Natural killer cell (primary cell): ENCODE measurements at places on chromosomes 12 and 14. TPM values are rescaled to one million over a fixed set of nuclear protein-coding genes. Genes with fewer than 3 reads are reported as not detected.
A peak's percentile ranks its signal among the peaks of the same experiment; 100 is the strongest.

- DNase-seq, result no peak
These were observed 19.1 kb downstream of the POU6F1 start for GRCh38 chr12:51198568-51199365.

DNA sequence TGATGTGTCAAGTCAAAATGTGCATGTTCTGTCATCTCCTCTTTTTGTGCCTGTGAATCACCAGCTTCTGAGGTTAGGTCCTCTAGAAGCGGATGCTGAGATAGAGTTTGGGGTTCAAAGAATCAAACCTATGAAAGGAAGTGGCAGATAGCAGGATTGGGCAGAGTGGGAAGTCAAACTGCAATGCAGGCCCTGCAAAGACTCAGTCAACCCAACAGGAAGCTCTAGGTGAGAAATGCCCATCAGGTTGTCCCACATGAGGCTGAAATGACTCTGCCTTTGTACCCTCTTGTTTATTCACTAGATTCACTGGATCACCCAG lies 4.5 kb upstream of the MIA2 start:
- DNase-seq, result peak; percentile 82

- no peak for DNase-seq
These were observed 16.8 kb downstream of the EML1 start for GRCh38 chr14:99809859-99810558.

- no peak for DNase-seq
These were observed 11.5 kb downstream of the FLVCR2 start for GRCh38 chr14:75589931-75590330.

DNA sequence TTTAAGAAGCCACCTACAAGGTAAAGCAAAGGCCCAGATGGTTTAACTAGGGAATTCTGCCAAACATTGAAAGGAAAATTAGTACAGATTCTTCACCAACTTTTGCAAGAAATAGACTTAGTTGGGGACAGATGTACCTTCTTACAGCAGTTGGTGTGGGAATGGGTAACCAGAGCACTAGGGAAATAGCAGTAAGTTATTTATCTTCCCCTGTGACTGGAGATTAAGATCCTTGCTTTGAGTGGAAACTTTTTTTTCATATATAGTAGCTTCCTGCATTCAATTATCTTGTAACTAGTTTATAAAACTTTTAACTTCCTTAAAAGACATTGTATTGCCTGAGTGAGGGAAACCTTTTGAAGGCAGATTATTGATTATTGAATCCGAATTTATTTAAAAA lies 44.2 kb downstream of the ARID2 start:
- no peak for DNase-seq

GRCh38 chr12:131944601-131945251 lies 5.0 kb upstream of the EP400 start:
- no peak for DNase-seq

DNA sequence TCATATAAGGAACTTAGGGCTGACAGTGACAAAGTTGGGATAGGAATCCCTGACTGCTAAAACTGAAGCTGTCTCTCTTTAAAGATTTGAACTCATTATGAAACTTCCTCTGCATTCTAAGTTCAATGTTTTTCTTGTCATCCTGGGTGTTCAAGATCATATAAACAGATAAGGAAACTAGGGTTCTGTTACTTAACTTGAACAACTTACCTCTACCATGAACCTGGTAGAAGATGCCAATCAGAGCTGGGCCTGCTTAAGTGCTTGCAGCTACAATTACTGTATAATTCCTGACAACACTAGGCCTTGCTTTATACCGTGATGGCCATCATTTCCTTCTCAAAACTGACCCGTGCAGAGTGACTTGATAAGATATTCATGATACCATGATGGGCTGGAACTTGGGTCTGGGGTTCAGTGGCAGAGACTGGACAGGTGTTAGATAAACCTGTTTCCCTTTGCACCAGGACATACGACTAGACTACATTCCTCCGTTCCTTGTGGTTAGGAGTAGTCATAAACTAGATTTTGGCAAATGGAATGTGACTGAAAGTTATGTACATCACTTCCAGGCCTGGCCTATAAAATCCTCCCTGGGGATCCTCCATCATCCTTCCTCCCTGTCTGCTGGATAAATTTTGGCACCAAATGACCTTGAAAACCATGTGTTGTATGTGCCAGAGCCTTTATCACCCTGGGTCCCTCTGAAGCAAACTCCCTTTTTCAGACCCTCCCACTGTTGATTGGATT lies 172.2 kb upstream of the PRICKLE1 start:
- DNase-seq, result no peak

- DNase-seq, result no peak
These were observed 10.2 kb downstream of the PZP start for GRCh38 chr12:9198012-9198411.

TBX3 gene
- not detected for total RNA-seq

EPYC gene
- total RNA-seq, result not detected
